ENCODE measurements at places on chromosomes 5 and 9.

DNA sequence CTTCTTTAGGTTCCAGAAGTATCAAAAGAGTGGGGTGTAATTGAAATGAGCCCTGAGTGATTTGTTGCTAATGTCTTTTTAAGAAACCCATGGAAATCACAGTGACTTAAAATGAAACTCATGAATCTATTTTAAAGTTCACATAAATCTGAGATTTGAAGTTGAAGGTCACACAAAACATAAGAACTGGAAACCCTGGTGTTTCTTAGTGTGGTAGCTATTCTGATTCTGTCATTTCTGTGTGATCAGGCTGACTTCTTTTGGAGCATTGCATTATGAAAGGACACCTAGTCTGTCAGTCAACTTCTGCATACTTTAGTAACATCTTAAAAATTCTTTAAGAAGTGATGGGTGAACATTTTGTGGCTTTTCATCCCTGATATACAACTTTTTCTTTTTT lies 448.8 kb downstream of the TLE4 start:
- DNase-seq: no peak

DNA sequence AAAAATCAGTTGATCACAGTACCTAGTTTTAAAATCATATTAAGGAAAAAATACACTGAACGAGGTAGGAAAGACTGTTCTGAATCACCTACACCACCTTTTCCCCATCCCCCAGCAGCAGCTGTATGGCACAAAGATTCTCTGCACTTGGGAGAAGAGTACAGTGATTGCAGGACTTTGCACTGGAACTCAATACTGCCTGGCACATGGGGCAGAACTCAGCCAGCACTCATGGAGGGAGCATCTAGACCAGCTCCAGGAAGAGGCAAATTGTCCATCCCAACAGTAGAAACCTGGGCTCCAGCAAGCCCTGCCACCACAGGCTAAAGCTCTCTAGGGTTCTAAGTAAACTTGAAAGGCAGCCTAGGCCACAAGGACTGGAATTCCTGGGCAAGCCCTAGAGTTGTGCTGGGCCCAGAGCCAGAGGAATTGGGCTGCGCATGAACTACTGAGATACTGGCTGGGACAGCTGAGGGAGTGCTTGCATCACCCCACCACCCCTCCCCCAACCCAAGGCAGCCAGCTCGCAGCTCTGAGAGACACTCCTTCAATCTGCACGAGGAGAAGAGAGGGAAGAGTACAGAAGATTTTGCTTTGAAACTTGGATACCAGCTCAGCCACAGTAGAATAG lies 654.4 kb upstream of the CDH6 start:
- DNase-seq: no peak

DNA sequence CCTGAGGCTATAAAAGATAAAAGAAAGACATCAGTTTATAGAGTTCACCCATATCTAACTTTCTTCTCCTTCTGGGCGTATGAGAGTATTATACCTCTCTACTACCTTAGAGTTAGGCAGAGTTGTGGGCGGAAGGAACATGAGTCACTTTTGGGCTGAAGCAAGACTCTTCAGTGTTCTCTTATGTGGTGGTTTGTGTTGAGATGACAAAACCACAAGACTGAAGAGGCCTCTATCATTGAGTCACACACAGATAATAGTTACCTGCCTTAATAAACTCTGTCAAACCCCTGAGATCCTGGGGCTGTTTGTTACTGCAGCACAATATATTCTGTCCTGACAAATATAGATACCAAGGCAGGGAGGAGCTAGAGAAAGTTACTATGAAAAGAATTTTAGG lies 184.2 kb downstream of the EFNA5 start:
- no peak for DNase-seq

- DNase-seq: no peak
Observed at GRCh38 chr5:141382469-141383294, at the start of gene PCDHGA7. PCDHGA7 (plus strand) TSS chr5:141382742; CDS start chr5:141382900, 158 bp downstream.

DNA sequence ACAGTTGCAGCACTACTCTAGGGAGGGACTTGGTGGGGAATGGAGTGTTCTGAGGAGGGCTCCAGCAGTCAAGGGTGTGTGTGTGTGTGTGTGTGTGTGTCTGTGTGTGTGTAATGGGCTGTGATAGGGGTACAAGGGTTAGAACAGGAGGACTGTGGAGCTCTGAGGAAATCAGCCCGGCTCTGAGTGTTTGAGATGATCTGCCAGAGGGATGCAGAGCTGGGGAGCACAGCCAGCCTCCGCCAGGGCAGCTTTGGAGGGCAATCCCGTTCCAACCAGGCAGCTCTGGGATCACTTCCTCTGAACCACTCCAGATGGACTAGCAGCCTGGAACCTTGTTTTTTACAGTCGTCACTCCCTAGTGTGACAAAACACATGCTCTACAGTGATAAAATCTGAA lies 3.0 kb upstream of the SLC6A7 start:
- DNase-seq: no peak

DNA sequence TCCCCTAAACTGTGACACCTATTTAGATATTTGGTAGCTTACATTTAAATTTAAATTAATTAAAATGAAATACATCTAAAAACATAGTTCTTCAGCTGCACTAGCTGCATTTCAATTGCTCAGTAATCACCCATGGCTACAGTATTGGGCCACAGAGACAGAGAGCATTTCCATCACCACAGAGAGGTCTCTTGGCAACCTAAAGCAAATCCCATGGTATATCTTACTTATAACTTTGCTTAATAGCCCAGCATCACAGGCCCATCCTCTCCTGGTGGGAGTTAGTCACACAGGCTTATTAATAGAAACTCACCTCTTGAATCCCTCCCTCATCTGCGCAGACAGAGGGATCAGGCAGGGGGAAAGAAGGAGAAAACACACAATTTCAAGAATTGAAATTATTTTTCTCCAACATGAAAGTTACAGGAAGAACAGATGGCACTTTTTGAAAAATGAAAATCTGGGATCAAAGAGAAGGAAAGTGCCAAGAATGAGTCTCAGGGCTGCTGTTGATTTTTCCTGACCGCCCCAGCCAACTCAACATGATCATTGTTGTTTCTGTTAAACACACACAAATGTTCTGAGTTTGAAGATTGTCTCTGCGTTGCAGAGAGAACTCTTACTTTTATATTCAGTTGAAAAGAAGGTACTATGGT lies 144.6 kb downstream of the CMYA5 start:
- DNase-seq: no peak

DNA sequence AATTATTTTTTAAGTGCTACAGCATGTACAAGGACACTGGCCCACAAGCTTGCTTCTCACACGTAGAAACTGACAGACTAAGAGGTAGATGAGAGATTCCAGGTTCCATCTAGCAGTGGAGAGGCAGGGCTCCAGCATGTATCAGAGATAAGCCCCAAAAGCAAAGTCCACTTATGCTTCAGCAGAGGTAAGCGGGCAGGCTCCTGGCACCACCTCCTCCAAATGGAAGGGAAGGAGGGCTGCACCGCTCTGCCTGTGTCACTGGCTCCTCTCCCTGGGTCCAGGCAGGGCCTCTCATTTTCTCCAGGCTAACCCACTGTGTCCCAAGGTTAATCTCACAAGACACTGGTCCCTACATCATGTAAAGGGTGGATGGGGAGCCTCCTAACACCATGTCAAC lies 15.9 kb downstream of the GRHPR start:
- DNase-seq: no peak

DNA sequence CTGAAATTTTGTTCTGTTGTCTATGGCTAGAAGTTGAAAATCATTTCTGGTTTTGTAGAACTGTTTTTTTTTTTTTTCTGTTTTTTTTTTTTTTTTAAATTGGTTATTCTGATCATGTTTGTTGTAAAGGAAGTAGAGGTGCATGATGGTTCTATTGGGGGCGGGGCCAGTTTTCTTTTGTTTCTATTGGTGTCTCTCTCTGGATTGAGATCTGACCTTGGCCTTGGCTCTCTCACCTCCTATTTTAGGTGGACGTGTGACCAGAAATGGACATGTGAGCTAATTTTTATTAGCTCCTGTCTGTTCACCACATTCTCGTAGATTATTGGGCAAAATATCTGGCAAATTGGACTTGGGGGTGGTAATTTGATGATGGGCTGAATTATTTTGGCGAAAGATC lies 3.2 kb downstream of the ZNF618 start:
- no peak for DNase-seq

DNA sequence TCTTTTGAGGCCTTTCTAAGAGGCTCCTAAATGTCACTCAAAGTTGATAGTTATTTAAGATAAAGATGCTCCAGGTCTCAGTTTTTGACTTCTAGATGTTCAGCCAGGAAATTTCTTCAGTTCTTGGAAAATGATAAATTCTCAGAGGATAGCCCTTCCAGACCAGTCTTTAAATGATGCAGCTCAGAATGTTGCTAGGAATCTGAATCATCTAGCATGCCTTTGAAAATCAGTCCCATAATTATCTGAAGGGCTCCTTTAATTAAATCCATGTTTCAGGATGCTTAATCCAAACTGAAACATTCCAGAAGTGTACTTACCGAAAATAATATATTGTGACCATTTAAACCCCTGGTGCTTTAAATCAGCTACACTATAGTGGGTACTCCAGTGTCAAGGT lies 107.5 kb upstream of the FBN2 start:
- DNase-seq: no peak

GRCh38 chr9:98576354-98576753 lies 132.4 kb downstream of the GABBR2 start:
- DNase-seq: no peak

DNA sequence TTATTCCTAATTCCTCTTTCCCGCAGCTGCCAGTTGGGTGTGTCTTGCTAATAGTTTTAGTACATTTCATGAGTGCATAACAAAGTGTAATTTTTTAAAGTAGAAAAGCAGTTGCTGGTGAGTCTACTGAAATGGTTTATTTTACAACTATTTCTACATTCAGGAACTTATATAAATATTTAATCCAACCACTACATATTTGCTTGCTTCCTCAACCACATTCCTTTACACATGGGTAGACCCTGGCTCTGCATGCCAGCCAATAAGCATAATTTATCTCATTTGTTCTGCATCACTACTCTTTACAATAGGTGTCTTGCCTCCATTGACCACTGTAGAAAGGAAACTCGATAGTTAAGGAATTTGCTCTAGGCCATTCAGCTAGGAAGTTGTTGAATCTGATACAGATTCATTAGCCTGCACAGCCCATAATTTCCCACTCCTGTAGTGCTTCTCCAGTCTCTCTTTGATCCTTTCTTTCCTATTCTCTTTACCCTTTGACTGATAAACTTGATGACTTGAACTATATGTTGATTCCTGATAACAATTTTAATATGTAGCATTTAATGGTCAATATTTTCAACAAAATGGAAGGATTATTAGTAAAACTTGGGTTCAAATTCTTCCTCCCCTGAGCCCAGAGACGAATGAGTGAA lies 342.5 kb upstream of the ACTBL2 start:
- no peak for DNase-seq

All from nucleus accumbens (tissue), 56 donors.